ENCODE measurements at places on chromosomes 2 and 18.

- peak; percentile 72 for DNase-seq
Observed at GRCh38 chr2:145692971-145693478, 1173.1 kb upstream of the ZEB2 start.

DNA sequence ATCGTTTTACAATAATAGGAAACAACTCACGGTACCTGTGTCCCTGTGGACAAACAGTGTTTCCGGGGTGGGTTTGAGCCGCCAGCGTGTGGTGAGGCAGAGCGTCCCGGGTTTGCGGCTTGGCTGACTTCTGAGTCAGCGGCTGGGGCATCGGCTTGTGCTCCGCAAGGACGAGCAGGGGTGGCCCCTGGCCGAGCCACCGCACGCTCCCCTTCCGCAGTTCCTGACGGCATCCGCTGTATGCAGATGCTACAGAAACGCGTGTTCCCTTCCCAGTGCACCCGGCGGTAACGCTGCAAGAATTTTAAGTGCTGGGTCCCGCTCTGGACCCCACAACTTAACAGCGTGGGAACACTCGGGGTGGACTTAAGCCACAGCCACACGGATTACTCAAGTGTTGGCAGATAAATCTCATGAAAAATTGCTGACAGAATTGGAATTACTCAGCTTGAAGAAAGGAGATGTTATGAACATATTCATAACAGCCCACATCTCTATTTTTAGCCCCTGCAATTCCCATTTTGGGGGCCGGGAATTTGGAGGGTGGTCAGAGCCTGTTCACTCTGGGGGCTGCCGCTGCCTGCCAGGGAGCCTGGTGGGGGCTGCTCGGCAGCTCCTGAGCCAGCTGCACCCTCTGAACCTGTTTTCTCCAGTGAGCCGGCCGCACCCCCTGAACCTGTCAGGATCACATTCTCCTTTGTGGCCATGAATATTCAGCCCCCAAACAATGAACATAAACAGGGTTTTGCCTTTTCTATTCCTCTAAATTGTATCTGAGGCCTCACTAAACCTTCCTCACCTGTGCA is 12.6 kb upstream of the KCNG2 start:
- no peak for DNase-seq

DNA sequence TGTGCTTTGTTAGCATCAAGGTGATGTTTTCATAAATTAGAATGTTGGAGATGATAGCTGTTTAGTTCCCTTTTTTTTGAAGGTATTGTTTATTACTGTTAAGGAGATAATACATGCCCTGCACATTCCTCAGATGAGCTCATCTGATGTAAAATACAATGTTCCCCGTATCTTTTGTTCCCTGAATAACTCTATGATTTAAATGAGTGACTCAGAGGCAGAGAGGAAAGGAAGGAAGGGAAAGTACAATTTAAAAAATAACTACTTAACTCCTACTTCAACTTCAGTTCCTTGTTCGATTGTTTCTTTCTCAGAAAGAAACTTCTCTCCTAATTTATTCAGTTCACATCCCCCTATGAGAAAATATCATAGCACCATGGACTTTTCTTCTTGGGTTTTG is 208.7 kb downstream of the KCNE4 start:
- no peak for DNase-seq

DNA sequence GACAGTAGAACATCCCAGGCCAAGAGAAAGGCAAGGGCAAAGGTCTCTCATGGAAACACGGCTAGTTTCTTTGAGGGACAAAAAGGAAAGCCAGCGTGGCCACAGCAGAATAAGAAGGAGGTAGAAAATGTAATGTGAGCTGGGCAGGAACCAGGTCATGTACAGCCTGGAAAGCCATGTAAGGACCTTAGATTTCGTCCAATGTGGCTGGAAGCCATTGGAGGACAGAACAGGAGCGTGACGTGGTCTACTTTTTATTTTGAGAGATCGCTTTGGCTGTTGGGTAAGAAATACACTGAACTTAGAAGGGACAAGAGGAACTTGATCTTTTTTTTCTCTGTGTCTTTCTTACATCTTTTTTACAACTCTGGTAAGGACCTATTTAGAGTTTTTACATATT is 57.8 kb upstream of the ANKRD44 start:
- DNase-seq: no peak

DNA sequence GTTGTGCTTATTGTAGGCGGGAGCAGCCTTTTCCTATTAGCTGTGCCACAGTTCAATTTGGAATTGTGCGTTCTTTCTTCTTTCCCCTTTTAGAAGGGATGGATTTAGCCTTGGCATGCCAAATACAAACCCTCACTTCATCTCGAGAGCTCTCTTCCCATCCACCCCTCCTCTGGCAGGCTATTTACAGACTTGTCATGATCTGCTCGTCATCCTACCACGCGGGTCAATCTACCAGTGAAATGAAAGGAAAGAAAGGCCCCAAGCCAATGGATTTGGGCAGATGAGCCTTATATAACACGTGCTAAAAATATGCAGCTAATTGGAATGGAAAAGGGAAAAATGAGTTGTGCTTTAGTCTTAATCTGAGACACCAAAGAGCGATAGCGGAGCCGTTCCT is 277.5 kb downstream of the PRKCE start:
- DNase-seq: no peak

DNA sequence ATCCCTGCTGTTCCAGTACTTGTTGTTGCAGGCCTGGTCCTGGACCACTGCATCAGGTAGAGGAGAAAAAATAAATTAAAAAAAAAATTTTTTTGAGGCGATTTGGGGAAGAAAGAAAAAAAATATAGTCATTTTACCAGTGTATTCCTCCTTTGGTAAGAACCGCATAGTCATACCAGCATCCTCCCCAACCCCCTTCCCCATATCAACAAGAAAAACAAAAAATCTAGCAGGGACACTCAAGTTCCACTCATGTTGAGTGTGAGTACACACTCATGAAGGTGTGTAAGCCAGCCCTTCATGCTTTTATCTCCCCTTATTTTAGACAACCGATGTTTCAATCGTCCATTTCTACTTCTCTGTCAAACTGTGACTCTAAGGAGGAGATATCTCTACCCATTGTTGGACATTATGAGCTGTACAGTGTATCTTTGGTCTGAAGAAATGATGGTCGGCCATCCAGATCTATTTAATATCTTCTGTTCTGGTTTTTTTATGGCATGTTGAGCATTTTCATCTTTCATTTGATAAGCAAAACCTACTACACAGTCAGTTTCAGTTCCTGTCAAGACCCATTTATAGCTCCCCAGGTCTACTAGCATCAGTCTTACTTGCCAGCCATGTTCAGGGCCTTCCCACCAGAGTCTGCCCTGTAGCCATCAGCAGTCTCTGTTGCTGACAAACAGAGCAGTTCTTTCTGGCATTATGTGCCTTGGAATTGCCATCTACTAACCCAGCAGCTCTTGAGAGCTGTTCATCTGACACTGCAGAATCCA is 20.0 kb downstream of the ELP2 start:
- DNase-seq: no peak

DNA sequence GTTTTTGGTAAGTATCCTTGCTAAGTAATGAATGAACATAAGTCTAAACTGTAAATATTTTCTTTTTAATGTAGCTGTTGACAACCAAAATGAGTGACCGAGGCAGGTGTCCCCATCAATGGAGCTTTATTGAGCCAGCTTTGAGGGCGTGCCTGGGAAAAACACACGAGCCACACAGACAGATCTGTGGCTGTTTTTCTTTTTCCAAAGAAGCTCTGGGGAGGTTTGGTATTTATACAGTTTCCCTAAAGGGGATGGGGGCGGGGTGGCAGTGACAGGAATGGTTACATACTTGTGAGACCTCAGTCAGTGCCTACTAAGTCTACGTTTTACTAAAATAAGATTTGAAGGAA is 11.2 kb downstream of the DBI start:
- DNase-seq: no peak

GRCh38 chr2:96241900-96242611 is 23.7 kb downstream of the TMEM127 start:
- no peak for DNase-seq

GRCh38 chr18:57630754-57631595 is 9.3 kb upstream of the NARS1 start:
- no peak for DNase-seq

DNA sequence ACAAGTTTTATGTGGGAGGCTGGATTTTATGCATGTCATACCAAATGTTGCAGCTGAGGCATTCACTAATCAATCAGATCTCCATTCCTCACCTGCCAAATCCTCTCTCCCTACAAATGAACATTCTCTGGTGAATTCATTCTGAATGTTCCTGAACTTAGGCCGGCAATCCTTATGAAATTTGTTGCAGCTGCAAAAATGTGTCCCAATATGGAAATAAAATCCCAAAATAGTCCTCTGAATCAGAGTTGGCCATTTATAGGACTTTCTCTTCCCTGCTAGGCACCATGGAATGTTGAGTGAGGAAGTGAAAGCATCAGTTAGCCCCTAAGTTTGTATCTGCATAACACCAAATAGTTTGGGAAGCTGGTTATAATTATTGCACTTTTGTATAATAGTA is 25.6 kb downstream of the GCA start:
- DNase-seq: no peak

- no peak for DNase-seq
Observed at GRCh38 chr18:25587545-25587944, 235.6 kb upstream of the ZNF521 start.

DNA sequence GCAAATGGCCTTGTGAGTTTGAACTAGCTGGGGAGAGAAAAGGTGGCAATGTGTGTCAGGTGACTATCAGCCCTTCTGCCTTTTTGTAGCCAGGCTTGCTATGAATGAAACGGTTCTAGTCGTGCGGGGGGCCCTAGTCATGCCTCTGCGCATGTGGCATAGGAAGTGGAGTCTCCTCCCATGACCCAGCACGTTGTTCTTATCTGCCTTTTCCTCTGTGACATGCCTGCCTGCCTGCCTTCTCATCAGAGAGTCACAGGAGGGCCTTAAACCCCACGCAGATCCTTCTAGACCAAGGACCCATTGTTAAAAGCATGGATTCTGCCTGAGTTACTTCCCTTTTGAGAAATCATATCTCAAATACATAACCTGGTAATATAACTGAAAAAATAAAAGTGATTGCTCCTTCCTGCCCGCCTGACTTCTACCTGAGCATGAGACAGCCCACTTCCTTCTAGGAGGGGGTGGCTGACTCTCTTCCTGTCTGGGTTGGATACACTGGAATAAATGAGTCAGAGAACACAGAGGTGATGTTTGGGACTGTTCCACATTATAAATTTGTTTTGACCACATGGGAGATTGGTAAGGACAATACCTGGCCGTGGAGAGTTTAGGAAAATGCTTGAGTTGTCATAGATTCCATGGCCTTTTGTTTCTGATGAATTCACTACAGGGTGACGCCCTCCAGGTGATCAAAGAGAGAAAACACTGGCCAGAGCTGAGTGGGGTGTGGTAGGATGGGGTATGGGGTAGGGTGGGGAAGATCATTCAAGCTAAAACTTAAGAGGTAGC is 49.8 kb downstream of the FBLN7 start:
- DNase-seq: no peak

- peak; percentile 32 for DNase-seq
Observed at GRCh38 chr2:84486441-84487115, 27.5 kb upstream of the SUCLG1 start.

DNA sequence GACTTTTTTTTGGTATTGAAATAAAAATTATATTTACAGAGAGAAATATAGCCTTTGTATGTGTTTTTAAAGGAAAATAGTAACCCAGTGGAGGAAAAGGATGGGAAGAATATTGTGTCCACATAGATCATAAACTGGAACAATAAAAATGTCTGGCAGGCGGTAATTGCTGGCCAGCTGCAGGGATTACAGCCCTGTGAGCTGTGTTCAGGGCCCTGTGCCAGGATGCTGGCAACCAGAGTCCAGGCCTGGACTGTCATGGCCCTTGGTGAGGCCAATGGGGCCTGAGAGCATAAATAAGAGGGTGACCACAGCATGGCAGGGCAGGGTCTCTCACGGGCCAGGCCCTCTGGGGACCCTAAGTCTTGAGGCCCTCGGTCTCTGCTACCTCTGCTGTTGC is 171.2 kb downstream of the ACOXL start:
- no peak for DNase-seq

DNA sequence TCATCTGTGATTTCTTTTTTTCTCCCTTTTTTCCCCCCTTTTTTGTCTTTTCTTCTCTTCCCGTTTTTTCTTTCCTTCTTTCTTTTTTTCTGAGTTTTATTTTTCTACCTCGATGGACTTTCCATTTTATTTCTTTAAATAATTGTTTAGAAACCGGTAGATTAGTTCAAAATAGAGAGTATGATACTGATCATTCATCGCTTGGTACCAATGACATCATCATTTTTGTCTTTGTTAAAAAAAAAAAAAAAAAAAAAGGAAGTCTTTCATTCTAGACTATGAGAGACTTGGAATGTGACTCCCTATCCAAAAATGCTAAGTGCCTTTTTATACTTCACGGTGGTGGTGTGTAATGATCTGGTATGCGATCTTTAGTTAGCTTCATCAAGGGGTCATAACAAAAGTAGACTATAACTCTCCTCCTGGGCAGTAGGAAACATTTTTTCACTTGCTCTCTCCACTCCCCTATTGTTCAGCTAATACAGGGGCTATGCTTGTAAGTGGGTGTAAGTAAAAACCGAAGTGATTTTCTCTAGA is 1517.5 kb upstream of the ZEB2 start:
- no peak for DNase-seq

DNA sequence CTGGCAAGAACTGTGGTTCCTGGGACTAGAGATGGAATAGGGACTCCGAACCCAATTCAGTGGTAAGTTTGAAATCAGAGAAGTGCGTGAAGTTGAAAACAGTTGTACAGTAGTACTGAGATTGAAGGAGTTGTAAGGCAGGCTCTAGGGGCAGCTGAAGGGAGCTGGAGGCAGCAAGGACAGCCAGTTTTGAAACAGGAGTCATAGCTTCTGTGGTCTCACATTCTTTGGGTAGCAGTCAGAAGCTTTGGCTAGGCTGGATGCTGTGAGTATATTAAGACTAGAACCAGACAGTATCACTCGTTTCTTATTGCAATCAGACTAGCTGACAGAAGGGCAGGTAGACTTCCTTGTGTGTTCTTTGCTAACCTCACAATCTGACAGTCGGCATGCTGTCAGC is 64.5 kb upstream of the ADAM23 start:
- DNase-seq: no peak

DNA sequence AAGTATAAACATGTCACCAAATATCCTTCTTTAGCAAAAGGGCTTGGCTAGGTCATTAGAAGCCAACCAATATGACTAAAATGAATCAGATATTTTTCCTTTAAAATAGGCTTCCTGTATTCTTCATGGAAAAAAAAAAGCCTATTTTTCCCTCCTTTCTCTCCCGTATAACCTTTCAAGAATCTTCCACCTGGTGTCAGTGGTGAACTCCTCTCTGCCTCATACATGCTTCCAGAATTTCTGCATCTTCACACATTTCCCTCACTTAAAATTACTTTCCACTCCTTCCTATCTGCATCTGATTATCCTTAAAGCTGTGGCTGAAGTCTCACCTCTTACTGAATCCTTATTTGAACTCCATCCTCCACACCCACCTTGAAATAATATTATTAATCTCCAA is 116.9 kb upstream of the FANCL start:
- DNase-seq: no peak
